Activated CD4-positive, alpha-beta T cell treated with anti-CD3 and anti-CD28 coated beads, Interleukin-2, amount 50 U/mL, for 4 hours (primary cell): ENCODE measurements at places on chromosomes 2 and 18.

DNA sequence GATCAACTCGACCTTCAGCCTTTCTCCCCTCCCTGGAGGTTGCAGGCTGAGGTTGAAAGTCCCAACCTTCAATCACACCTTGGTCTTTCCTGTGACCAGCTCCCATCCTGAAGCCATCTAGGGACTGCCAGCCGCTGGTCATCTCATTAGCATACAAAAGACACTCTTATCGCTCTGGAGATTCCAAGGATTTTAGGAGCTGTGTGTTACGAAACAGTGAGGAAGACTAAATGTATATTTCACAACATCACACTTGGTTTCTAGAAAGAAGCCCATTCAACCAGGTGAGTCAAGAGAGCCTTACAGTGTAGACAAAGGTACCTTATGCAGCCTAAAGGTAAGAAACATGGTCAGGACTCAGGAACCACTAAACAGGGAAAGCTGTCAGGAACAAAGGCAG is 126.4 kb downstream of the SH3BP4 start:
- no peak for DNase-seq

DNA sequence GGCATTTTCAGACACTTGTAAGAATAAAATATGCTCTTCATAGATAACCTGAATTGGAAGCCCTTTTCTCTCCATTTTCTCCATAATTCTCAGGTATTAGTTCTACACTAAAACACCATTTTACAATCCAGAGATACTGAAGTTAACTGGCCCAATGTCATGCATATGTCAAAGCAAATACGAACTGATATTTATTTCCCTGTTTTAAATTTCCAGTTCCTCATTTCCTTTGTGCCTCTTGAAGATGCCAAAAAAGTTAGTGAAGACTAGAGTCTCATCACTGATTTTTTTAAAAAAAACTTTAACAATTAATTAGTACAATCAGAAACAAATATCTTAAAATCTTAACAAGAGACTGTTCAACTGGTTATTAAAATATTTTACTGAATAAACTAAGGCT is 52.8 kb upstream of the ITGB6 start:
- no peak for DNase-seq

GRCh38 chr2:45919160-45919650 is 267.7 kb downstream of the PRKCE start:
- no peak for DNase-seq

DNA sequence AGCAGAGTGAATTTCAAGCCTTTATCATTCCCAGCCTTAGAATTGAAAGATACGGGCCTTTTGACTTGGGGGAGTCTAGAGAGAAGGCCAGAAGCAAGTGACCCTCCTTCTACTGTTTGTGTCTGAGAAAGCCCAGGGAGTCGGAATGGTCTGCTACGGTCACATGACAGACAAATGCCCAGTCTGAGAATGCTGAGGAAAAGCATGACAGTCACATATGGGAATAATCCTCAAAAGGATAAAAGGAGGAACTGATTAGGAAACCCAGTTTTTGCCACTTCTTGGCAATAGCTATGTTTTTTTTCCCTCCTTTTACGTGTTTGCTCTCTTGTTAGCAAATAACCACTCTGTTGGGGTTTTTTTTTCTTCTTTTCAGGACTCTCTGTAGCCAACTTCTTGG is 38.1 kb upstream of the HNRNPA3 start:
- DNase-seq, result no peak

DNA sequence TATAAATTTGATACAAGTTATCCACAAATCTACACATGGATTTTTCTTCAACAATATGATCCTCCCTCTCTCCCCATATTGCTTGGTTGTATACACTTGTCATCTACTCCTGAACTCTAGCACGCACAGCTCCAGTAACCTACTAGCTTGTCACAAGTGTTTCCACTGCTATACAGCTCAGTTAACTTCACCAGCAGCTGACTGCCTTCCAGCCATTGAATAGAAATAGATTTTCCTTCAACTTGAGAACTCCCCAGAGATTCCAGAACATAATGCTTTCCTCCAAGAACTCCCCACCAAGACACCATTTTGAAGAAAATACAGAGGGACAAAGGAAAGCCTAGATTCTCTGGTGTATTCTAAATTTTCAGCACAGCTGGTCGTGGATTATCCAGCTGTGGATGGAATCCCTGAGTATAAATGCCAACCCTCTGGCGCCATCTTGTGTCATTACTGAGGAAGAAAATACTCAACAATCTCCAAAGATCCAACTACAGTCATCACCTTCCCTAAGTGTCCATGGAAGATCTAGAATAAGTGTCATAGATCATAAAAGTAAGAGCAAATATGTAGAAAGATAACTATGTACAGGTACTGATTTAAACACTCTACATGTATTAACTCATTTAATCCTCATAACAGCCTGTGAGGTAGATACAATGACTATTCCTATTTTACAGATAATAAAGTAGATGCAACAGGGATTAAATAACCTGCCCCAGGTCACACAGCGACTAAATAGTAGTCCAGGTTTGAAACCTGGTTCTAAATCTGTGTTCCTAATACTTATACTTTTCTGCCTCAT is 156.7 kb downstream of the ARHGAP28 start:
- DNase-seq, result no peak

- DNase-seq, result no peak
Measured at GRCh38 chr2:108243566-108243965, 3.8 kb downstream of the SULT1C3 start.

GRCh38 chr2:84441036-84441435 is 18.0 kb downstream of the SUCLG1 start:
- DNase-seq, result no peak

DNA sequence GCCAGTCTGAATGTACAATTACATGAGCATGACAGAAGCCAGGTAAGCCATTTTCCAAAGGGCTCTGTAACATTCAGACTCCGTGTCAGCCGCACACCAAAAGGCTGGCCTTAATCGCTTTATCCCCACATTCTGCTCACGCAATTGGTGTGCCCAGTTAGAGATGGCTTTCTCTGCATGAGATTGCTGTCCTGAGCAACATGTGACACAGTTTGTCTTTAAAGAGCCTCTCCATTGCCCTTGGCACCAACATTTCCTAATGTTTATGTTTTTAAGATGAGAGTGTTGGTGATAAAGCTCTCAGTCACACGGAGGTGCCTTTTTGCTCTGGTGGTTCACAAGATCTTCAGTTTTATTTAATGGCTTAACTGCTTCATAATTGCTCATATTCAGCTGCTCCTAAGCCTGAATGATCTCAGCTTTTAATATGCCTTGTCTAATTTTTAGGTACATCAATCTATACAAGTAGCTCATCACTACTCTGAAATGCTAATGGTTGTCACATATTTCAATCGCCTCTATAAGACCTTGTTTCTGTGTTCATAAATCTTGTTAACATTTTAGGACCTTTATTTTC is 164.8 kb upstream of the ACVR2A start:
- no peak for DNase-seq

DNA sequence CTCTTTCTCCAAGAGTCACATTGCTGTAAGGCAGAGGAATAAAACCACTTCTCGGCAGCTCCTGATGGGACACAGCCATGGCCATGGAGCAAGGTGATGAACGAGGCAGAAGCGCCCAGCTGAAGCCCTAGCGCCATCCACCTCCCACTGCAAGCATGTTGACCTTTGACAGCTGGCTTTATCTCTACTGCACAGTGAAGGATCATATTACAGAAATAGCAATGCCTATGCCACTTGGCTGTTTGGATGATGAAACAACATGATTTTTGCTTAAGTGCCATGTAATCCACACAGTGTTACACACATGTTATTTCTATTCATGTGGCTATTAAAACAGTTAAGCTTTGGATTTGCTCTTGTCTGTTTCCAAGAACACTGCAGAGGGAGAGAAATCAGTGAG is 167.7 kb downstream of the VAPA start:
- no peak for DNase-seq

DNA sequence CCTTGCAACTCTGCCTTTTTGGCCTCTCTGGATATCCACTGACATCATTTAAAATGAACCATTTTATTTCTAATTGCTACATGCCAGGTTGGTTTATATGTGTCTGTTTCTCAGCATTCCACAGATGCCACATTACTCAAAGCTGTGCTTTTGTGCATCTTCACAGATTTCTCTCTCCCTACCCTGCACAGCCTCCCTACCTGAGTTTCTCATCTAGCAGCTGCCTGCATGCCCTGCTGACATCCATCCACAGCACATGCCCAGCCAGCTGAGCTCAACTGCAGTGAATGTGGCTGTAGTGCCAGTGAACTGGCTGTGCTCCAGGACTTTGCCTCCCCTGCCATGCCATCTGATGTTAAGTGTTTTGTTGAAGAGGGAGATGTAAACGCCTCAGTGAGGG is 44.5 kb downstream of the PKP4 start:
- DNase-seq, result no peak

DNA sequence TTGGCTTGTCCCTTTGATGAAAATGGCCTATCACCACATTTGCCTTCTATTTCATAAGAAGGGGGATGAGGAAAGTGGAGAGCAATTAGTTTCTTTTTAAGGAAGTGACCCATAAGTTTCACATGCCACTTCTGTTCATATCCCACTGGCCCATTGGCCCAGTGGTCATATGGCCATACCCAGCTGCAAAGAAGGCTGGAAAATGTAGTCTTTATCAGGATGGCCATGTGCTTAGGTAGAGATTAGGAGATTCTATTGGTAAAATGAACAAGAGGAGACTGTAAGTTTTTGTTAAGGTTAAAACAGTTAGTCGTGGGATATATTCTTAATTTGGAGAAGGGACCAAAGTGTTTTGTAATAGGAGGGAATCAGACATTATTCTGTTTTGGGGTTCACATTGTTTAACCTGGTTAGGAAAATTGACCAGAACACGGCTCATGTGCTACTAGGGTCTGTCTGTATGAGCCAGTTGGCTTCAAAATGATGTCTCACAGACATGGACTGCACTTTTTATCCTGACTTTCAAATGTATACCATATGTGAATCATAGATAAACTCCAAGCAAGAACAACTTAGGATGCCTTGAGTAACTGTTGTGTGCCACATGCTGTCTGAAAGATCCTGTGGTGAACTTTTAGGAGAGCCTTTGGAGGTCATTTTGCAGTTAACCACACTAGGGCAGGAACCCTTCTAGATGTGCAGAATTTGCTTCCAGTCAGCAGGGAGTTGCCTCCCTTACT is 17.3 kb downstream of the PLCL1 start:
- no peak for DNase-seq

DNA sequence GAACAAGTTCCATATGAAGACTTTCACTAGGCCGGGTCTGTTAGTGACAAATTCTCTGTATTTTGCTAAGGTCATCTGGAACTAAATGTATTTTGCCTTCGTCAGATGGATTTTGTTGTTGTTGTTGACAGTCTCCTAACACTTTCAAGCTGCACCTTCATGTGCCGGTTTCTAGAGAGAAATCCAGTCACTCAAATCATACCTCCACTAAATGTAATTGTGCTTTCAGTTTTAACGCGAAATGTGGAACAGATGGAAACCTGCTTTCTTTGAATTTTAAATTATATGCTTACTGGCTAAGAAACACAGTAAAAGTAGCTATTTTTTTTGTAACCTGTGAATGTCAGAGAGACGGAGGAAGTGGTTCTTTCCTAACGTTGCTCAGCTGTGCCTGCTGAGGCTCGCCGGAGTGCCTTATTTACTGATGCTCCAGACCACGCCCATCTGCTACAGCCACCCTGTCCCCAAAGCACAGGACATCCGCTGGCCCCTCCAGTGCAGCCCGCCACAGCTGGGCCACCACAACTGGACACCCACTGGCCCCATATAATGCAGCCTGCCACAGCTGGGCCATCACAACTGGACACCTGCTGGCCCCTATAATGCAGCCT is 134.7 kb downstream of the PXDN start:
- no peak for DNase-seq

- peak; percentile 73 for DNase-seq
Measured at GRCh38 chr18:21955757-21956652, 213.4 kb upstream of the GATA6 start.

DNA sequence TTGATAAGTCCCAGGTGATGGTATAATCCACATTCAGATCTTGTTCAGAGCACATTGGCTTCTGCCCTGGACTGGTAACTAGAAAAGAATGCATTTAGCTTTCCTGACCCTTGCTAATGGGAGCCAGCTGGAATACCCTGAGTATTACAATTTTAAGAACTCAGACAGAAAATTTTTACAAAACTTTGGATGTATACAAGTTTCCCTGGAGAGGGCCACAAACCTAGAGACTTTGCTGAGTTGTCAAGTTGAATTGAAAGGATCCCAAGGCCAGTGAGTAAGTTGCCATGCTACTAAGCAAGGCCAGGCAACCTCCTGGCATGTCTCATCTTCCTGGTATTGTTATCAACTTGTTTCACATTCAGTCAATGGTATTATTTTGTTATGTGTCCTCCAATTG is 20.0 kb upstream of the NABP1 start:
- no peak for DNase-seq

GRCh38 chr2:205746420-205746785 is 64.1 kb downstream of the NRP2 start:
- no peak for DNase-seq

- no peak for DNase-seq
Measured at GRCh38 chr18:69539404-69539803, 138.7 kb downstream of the DOK6 start.

GRCh38 chr2:178194600-178195389 is 483 bp downstream of the OSBPL6 start:
- no peak for DNase-seq

DNA sequence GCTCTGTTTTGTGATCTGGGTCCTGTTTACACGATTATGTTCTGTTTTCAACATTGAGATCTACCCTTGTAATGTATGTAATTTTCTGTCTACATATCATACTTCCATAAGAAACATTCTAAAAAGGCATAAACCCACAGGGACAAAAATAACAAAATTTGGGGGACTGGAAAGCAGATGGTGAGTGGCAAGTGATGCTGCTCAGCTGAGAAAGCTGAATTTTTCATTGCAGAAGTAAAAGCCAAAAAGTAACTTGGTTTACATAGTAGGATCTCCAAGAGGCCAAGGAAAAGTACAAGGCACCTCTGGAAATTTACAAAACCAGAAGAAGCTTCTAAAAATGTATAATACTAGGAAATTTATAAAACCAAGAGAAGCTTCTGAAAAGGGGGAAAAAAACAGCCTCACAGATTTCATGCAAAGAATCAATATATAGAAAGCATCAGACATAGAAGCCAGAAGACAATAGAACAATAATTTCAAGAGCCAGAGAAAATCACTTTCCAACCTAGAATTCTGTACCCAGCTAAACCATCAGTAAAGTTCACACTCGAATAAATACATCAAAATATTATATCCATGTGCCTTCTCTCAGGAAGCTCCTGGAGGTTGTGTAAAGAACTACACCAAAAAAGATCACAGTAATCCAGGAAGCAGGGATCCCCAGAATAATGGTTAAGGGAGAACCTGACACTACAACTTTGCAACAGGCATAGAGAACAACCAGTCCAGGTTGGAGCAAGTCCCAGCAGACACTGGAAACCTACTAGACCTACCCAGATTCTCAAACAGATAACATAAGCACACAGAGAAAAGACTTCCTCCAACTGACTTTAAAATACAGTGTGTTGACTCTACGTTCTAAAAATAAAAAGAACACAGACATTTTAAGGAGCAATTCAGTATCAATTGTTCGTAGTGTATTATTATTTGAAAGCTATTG is 401.7 kb upstream of the HS6ST1 start:
- DNase-seq, result no peak
